Right ventricle myocardium inferior (tissue), 1 donor: ENCODE measurements at places on chromosomes 12 and 14.

- DNase-seq = no peak
Observed at GRCh38 chr14:69424149-69424923, 25.8 kb downstream of the SLC39A9 start.

GRCh38 chr12:130669797-130670196 is 46.3 kb downstream of the RIMBP2 start:
- DNase-seq = no peak

DNA sequence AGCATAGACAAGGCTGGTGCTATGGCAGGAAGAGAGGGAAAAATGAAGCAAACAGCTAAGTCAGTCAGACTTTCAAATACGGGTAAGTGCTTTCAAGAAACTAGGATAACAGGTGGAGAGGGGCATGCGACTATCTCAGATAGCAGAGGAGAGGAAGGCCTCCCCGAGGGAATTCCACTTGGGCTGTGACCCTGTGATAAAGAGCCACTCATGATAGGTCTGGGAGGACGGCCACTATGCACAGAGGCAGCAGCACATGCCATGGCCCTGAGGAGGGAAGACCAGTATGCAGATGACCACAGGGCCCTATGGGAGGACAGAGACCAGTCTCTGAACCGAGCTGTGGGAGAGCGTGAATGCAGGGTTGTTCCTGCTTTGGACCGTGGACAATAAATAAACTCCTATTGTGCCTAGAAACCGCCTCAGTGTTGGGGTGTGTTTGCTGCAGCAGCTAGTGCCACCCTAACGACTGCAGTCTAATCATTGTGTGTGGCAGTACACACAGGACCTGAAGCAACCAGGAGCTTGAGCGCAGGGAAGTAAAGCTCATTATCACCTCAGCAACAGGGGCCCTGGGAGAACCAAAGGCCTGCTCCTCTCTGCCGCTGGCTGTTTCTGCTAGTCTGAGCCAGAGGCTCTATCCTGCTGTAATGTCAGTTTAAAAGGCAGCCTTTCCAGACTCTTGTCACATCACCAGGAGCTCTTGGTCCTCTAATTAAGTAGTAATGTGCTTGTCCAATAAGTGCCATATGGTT is 119.1 kb downstream of the CACNA1C start:
- no peak for DNase-seq

DNA sequence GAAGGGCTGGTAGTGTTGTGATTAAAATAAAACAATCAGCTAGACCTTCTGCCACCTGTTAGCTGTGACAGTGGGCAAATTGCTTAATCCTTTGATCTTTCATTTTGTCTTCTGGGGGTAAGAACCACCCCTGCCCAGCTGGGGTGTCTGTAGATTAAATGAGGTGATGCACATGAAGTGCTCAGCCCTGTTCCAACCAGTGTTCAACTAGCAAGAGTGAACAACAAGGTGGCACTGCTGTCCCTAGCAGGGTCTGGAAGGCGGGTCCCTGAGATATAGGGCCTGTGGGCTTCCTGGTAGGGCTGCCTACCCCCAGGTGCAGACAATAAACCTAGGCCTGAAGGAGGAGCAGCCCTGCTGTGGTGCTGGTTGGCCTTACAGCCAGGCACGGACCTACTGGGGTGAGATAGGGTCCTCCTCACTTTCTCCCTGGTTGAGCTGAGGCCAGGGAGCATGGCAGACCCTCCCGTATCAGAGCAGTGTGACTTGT is 60.6 kb downstream of the ARL6IP4 start:
- DNase-seq = no peak

DNA sequence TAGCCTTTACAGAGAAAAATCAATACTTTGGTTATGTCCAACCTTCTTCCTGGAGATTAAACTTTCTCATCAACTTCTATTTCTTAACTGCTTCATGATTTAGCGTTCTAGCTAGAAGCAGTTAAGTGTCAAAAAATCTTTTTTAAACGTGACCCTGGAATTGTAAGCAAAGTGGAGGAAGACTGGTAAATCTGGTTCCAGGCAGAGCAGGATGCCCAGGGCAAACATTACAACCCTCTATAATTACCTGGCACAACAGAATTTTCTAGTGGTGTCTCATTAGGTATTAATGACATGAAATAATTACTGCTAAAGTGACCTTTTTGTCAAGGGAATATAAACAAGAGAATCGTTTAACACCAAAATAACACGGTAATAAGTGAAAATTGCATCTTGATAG is 320.8 kb downstream of the MED13L start:
- DNase-seq = no peak

DNA sequence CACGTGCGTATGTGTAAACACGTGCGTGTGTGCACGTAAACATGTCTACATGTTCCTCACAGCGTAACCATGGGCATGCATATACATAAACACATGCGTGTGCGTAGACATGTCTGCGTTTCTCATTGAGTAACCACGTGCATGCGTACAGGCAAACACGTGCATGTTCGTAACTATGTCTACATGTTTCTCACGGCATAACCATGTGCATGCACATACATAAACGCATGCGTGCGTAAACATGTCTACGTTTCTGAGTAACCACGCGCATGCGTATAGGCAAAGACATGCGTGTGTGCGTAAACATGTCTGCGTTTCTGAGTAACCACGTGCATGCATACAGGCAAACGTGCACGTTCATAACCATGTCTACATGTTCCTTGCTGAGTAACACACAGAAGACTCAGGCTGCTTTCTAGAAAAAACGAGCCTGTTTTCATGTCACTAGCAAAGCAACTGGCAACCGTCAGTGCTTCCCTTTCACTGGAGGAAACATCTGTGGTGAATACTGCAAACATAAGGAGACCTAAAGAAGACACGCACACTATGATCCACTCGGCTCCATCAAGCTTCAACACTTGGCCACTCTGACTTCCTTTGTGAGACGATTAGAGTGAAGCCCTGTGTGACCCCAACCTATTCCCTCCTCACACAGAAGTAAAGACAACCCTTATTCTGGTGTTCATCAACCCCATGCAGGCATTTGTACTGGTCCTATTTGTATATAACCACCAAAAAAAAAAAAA is 28.8 kb downstream of the POLE start:
- no peak for DNase-seq

- DNase-seq = no peak
Observed at GRCh38 chr14:40758076-40758475, 848.6 kb upstream of the LRFN5 start.

- DNase-seq = no peak
Observed at GRCh38 chr14:95274874-95275273, 44.8 kb downstream of the CLMN start.

GRCh38 chr14:53062856-53063255 is 90.3 kb downstream of the DDHD1 start:
- DNase-seq = no peak

GRCh38 chr14:70735043-70735442 is 74.3 kb downstream of the MAP3K9 start:
- DNase-seq = no peak

DNA sequence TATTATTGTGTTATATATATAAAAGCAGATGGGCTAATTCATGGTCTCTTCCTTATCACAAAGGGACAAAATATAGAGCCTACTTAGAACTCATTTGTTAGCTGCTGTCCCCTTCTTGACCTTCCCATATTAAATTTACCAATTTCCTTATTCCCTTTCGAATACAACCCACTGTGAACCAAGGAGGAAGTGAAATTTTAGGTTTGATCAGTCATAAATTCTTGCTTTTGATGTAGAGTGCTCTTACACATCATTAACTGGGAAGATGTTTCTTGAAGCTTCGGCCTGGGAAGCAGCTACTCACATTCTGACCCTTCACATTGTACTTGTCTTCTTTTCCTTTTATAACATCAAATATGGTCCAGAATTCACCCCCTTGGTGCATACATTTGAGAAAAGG is 579.0 kb downstream of the LRFN5 start:
- DNase-seq = no peak

GRCh38 chr12:52649066-52649465 is 2.9 kb downstream of the KRT2 start:
- no peak for DNase-seq

DNA sequence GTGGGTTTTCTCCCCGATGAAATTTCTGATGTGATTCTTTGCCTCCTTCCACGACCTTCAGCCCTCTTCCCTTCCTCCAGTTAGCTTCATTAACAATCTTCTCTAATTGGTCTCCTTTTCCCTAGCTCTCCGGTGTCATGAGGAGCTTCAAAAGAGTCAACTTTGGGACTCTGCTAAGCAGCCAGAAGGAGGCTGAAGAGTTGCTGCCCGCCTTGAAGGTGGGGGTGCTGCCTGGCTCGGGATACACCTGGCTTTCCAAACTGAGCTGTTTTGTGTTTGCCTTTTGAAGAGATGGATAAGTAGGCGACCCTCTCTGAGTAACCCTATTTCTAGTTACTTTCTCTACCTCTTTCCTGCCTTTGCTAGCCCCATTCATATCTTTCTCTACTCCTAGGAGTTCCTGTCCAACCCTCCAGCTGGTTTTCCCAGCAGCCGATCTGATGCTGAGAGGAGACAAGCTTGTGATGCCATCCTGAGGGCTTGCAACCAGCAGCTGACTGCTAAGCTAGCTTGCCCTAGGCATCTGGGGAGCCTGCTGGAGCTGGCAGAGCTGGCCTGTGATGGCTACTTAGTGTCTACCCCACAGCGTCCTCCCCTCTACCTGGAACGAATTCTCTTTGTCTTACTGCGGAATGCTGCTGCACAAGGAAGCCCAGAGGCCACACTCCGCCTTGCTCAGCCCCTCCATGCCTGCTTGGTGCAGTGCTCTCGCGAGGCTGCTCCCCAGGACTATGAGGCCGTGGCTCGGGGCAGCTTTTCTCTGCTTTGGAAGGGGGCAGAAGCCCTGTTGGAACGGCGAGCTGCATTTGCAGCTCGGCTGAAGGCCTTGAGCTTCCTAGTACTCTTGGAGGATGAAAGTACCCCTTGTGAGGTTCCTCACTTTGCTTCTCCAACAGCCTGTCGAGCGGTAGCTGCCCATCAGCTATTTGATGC is 797 bp downstream of the ESPL1 start:
- DNase-seq = no peak

DNA sequence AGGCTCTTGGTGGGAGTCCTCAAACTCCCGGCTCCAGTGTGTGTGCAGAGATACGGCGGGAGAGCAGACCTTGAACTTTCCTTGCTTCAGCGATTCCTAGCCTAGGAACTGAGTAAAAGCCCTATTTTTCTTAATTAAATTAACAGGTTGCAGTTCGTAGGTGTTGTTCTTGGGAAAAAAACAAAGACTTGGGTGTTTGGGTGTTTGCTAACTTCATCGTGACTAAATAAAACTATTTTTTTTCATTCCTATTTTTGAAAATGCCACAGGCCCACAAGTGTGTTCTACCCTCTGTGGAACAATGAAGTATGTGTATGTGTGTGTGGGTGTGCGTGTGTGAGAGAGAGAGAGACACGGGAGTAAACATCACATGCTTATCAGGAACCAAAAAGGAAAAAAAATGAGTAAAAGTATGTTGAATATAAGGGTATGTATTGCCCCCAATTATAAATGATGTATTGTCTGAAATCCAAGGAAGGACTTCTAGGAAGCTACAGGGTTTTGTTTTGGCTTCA is 651 bp downstream of the TMEM117 start:
- no peak for DNase-seq

- no peak for DNase-seq
Observed at GRCh38 chr12:48768147-48768546, 20.7 kb downstream of the ADCY6 start.

DNA sequence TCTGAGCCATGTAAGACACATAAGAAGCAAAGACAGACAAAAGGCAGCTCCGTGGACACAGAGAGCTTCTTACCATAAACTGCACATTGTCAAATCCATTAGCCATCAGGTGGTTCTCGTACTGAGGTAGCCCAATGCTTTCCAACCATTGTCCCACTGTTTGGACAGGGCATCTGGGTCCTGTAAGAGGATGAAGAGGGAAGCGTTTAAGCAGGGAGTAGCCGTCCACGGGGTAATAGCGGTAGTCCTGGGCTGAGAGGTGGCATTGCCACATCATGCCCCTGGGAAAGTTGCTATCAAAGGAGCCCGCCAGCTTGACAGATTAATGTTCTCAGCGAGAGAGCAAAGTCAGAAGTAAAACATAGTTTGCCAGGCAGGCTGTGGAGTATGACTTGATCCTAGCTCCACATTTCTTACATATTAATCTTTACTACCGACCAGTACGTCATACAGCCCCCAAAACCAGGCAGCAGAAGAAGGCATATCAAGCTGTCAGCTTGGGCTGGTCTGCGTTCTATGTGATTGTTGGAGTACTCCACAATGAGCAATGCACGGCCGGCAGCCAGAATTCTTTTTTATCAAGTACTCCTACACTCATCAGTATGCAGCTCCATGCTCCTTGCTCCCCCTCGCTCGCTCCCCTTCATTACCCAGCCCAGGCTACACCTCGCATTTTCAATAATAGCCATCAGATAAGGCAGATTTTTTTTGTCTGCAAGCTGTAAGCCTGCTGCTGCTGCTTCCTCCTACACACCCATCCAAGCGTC is 493.2 kb upstream of the GARIN6 start:
- peak; percentile 9 for DNase-seq

DNA sequence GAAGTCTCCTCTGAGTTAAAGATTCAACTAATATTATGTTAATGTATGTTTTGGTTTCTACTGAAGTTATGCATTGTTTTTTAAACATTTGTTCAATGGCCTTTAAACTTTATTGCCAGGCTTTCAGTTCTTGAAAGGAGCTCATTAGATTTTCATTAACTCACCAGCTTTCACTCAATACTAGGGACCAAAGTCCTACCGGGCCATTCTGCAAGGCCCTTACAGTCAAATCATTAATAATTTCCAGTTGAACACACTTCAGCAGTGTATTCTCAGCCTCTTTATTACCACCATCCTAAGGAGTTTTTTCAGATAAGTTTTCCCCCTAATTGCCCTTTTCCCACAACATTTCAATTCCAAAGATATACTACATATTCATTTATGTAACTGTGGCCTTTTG is 409.2 kb downstream of the DIO2 start:
- no peak for DNase-seq

- no peak for DNase-seq
Observed at GRCh38 chr12:131368668-131369071, 342.2 kb upstream of the SFSWAP start.

- DNase-seq = no peak
Observed at GRCh38 chr14:67331368-67332125, 28.1 kb downstream of the ATP6V1D start.

DNA sequence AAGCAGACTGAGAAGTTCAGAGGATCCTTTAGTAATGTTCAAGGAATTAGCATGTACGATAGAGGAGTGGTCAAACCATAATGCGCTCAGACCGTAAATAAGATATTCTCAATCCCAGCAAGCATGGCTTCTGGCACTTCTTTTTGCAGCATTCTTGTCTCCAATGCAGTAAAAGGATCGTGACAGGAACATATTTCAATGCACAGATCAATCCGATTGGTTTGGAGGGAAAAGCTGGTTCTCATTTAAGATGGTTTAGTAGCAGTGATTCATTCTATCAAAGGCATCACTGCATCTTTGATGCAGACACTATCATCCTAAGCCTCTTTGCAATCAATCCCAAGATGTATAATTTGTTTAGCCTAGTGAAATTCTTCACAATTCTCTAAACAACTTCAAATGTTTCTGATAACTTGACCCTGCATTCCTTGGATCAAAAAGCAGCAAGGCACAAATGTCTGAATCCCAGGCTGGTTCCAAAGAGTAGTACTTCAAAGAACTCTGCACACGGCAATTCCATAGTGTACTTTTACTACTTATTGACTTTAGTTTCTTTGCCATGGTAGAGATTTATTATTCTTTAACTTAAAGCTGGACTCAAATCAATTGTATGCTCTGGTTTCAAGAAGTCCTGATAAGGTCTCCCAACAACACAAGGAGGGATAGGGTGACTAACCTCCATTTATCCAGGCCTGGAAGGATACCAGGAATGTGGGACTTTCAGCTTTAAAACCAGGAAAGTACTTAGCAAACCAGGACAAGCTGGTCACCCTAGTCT is 96.8 kb upstream of the MDM1 start:
- no peak for DNase-seq
